ENCODE measurements at places on chromosomes 5 and 9. TPM values are rescaled to one million over a fixed set of nuclear protein-coding genes. Genes with fewer than 3 reads are reported as not detected.

The C9orf50 gene
- total RNA-seq, result not detected

The GNA14 gene
- total RNA-seq, result 9.0 TPM

The F2RL1 gene
- total RNA-seq, result 1.2 TPM

The NUTM2G gene
- total RNA-seq, result not detected

The PCDHB7 gene
- 6.8 TPM for total RNA-seq

The ACSL6 gene
- 55.9 TPM for total RNA-seq

The FCN2 gene
- not detected for total RNA-seq

The RBM18 gene
- total RNA-seq, result 17.5 TPM

The PPP3R2 gene
- total RNA-seq, result 0.45 TPM

The FOXD4L6 gene
- total RNA-seq, result 0.36 TPM

All from cerebellum (tissue), 4 donors.